HFFc6 (cell line): ENCODE measurements at places on chromosomes 16 and 17. TPM values are rescaled to one million over a fixed set of nuclear protein-coding genes. Genes with fewer than 3 reads are reported as not detected.

Gene FCSK
- total RNA-seq = 5.5 to 8.2 TPM (median 7.3 TPM) in 3 replicates

- no peak for DNase-seq
- H3K4me1 ChIP-seq = peaks cover 5% of the 10 kb centered on the region; the same call in 1 of the 2 replicates
- H3K36me3 ChIP-seq = no peaks in the 10 kb centered on the region
Measured at GRCh38 chr16:1152651-1153259, at the start of gene CACNA1H. TSS of gene CACNA1H (plus strand) at chr16:1153106. CDS start at chr16:1153738, 632 bp downstream.

Gene CA5A
- total RNA-seq = not detected in 3 replicates

GRCh38 chr17:1752425-1753262, 9.2 kb upstream of the SERPINF1 start:
- H3K36me3 ChIP-seq = no peaks in the 10 kb centered on the region
- no peaks in the 10 kb centered on the region for H3K4me1 ChIP-seq
- no peak for DNase-seq
- H3K27ac ChIP-seq = no peak overlapping the region
- peaks cover 8% of the 10 kb centered on the region for H3K27me3 ChIP-seq

DNA sequence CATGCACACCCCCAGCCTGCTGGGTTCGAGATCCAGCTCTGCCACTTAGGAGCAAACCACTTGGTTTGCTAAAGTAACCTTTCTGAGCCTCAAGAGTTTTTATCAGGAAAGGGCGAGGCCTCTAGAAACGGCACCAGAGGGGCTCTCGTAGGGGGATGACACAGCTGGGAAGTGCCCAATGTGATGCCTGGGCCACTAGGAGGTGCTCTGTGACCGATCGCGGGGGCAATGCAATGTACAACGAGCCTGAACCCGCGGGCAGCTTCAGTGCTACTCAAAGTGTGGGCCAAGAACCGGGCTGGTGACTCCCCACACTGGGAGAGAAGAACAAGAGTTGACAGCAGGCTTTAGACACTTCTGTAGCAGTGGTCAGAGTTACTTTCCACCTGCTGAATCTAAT, 9.4 kb downstream of the C16orf89 start:
- no peak overlapping the region for H3K4me3 ChIP-seq
- DNase-seq = no peak
- H3K4me1 ChIP-seq = no peaks in the 10 kb centered on the region
- H3K27ac ChIP-seq = no peak overlapping the region

Gene NAT9
- total RNA-seq = 44.4 to 49.9 TPM (median 48.3 TPM) in 3 replicates

Gene CCL8
- not detected in 3 replicates for total RNA-seq

DNA sequence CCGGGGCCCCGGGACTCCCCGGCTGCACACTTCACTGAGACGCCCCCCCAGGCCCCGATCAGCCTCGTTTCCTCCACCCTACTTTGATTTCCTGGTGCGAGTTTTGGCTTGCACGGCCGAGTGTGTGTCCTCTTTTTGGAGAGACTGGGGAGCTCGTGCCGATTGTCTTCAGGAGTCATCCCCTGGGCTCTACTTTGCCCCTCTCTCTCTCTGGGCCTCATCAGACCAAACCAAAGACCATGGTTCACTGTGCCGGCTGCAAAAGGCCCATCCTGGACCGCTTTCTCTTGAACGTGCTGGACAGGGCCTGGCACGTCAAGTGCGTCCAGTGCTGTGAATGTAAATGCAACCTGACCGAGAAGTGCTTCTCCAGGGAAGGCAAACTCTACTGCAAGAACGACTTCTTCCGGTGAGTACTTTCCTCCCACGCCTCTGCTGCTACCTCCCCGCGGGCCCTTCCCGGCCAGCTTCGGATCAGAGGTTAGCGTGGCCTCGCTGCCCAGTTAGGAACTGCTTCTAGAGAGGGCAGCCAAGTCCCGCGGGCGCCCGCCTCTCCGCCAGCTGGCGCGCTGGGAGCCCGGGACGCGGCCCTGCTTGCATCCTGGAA, 787 bp downstream of the LHX1 start:
- H3K4me1 ChIP-seq = peaks cover 11% of the 10 kb centered on the region; the same call in 1 of the 2 replicates
- H3K36me3 ChIP-seq = no peaks in the 10 kb centered on the region
- no peak for DNase-seq
- H3K4me3 ChIP-seq = no peak overlapping the region
- H3K27me3 ChIP-seq = peaks cover 81% of the 10 kb centered on the region

DNA sequence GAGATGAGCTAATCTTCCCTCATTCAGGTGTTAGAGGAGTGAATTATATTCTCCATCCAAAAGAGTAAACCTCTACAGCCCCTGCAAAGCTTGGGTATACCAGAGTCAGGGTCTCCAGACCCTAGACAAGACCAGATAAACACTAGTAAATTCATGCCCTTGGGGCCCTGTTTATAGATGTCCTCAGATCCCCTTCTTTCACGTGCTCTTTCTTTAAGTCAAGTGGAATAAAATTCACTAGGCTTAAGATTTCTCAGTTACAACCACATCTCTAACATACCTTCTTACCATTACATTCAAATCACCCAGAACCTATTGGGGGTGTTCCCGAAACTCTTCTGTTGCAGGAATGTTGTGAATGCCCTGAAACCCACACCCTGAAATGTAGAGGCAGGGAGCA, 2.2 kb upstream of the C17orf58 start:
- no peak for DNase-seq
- H3K27me3 ChIP-seq = no peaks in the 10 kb centered on the region

DNA sequence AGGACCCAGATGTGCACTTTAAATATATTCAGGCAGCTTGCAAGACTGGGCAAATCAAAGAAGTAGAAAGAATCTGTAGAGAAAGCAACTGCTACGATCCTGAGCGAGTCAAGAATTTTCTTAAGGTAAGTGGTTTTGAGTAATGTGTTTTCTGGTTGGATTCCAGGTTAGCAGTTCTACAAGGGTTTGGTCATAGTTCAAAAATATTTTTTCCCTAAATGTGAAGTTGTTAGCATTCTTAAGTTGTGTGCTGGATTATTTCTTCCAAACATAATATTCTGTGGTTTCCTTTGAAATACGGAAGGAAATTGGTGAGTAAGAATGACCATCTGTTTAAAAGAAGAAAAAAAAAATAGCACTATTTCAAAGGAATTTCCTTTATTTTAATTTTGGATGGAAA, 38.4 kb downstream of the PTRH2 start:
- peak overlapping the region; percentile 67 for H3K27ac ChIP-seq
- H3K27me3 ChIP-seq = peaks cover 2% of the 10 kb centered on the region
- H3K4me1 ChIP-seq = peaks cover 94% of the 10 kb centered on the region
- H3K4me3 ChIP-seq = peak overlapping the region; percentile 72
- peaks cover 54% of the 10 kb centered on the region for H3K36me3 ChIP-seq

- no peaks in the 10 kb centered on the region for H3K36me3 ChIP-seq
- no peak overlapping the region for H3K4me3 ChIP-seq
- DNase-seq = no peak
- H3K27ac ChIP-seq = no peak overlapping the region
Measured at GRCh38 chr16:88356727-88357199, 26.0 kb upstream of the ZNF469 start.

Gene GID4
- 8.6 and 10.5 TPM in 2 replicates for total RNA-seq

- H3K27ac ChIP-seq = no peak overlapping the region
- no peak overlapping the region for H3K4me3 ChIP-seq
Measured at GRCh38 chr16:16861546-16861945, 482.6 kb downstream of the NPIPA7 start.
